ENCODE measurements at places on chromosomes 5 and 9.

DNA sequence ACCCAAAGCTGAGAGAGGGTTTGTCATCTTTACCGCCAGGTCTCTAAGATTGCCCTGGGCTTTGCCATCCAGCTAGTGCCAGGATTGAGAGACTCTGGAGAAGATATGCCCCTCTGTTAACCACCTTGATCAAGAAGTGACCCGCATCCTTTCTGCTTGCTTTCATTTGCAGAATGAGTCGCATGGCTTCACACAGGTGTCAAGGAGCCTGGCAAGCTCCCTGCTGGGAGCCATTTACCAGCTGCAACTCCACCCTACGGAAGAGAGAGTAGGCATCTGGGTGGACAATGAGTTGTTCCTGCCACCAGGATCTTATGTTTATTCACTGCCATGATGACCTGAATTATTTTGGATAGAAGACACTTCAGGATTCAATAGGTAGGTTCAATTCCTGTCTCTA lies 43.0 kb downstream of the HSD17B3 start:
- DNase-seq: no peak

DNA sequence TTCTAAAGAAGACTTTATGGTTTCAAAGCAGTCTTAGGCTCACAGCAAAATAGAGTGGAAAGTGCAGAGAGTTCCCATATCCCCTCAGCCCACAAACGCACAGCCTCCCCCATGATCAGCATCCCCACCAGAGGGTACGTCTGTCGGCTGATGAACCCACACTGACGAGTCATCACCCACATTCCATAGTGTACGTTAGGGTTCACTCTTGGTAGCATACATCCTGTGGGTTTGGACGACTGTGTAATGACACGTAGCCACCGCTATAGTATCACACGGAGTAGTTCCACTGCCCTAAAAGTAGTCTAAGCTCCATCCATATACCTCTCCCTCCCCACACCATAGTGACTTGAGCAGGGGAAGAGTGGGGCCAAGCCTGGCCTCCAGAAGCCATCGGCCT lies 135.7 kb upstream of the PHYKPL start:
- no peak for DNase-seq

GRCh38 chr5:140348104-140348503 lies 1.7 kb upstream of the HBEGF start:
- DNase-seq: no peak

DNA sequence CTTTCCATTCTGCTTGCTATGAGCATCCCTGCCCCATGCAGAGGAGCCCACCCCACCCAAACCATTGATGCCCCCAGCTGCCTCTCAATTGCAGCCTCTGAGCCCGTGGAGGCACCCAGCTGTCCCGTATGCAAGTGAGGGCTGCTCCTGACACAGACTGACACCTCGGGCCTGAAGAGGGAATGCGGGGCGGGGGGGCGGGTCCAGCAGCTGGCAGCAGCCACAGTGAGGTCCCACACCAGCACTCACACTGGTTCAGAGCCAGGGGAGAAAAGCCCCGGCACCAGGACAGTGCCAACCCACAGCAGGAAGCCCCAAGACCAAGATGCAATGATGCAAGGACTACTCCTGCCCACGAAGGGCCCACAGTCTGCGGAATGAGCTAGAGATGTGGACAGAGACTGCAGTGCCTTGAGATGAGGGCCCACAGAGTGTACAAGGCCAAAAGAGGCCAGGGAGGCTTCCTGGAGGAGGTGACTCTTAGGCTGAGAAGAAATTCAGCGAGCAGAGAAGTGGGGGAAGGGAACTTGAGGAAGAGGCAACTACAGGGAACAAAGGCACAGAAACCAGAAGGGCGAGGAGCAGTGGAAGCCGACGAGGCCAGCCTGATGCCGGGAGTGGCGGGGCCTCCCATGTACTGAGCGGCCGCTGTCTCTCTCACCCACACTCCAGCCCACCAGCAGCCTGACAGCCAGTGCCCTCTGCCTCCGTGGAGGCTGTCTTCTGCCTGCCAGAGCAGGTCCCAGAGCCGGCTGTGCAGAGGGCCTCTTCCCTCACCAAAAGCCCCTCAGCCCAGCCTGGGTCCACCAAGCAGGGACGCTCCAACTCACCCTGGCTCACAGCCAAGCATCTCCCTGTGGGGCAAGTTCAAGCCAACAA lies 9.2 kb downstream of the EEIG1 start:
- DNase-seq: no peak

DNA sequence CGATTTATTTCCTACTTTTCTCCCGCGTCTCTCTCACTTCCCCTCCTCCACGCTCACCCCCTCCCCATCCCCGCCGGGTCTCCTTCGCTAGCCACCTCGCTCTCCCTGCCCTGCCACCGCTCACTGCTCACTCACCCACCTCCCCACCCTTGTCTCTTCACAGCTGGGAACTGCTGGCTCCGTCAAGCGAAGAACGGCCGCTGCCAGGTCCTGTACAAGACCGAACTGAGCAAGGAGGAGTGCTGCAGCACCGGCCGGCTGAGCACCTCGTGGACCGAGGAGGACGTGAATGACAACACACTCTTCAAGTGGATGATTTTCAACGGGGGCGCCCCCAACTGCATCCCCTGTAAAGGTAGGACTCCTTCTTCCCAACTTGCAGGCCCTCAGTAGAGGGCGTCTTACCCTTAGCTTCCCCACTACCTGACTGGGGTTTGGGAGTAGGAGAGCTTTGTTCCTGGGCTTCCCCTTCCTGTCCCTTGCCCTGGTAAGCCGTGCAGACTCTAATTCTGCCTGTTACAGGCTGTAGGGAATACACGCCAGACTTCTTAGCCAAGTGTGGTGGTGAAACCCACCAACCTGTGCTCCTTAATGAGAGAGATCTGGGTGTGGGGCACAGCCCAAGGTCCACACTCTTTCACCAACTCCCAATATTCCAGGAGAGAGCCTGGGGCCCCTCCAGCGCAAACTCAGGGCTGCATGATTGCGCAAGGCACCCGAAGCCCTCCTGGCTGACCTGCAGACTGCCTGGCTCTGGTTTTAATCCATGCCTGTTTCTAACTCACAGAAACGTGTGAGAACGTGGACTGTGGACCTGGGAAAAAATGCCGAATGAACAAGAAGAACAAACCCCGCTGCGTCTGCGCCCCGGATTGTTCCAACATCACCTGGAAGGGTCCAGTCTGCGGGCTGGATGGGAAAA lies 2.5 kb downstream of the FST start:
- DNase-seq: no peak

GRCh38 chr5:15776346-15776745 lies 276.4 kb downstream of the FBXL7 start:
- no peak for DNase-seq

DNA sequence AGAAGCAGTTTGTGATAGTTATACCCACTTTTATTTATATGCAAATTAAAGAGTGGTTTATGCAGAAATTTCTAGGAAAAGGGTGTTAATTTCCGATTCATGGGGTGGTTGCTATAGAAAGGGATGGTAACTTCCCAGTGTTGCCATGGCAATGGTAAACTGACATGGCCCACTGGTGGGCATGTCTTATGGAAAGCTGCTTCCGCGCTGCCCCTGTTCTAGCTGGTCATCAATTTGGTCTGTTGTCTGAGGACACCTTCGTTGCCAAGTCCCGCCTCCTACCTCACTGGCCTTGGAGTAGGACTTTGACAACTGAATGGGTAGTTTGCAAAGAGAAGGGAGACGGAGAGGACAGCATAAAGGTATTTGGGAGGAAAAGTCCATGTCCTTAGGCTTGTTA lies 74.0 kb upstream of the SMIM23 start:
- DNase-seq: no peak

GRCh38 chr9:116298249-116298648 lies 144.7 kb downstream of the PAPPA start:
- DNase-seq: no peak

DNA sequence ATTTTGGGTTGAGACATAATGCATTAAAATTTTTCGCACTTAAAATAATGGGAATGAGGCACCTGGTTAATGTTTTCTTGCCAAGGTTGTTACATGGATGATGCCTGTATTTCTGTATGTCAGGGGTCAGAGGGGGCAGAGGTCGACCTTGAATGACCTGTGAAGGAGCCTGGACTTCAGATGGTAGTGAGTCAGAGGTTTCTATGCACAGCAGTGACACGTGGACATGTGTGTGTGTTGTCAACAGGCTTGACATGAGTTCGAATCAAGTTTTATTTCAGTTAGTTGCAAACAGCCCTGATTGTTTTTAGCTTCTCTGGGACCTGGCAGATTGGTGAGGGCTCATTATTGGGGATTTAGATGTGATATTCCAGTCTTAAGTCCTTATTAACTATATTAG lies 3.6 kb downstream of the IL5 start:
- no peak for DNase-seq

GRCh38 chr5:18745988-18746615 lies 1111.8 kb downstream of the TAF11L14 start:
- peak; percentile 81 for DNase-seq

- DNase-seq: peak; percentile 85
Observed at GRCh38 chr5:41414598-41414997, 95.8 kb downstream of the PLCXD3 start.

DNA sequence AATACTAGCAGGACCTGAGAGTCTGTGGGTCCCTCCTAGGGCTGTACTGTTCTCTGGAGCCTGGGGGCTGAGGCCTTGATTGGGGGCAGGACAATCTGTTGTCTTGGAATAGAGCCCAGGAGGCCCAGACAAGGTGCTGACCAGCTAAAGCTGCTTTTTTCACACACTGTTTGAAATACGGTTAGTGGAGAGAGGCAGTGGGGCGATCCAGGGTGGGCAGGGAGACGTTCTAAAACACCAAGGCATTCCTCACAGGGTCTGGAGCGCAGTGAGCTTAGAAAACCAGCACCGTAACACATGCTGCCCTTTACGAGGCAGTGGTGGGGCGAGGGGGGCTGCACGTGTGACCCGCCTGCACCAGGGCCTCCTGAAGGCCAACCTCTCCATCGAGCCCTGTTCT lies 55.1 kb downstream of the EHMT1 start:
- DNase-seq: no peak

- DNase-seq: no peak
Observed at GRCh38 chr9:2403701-2404100, 217.9 kb upstream of the VLDLR start.

DNA sequence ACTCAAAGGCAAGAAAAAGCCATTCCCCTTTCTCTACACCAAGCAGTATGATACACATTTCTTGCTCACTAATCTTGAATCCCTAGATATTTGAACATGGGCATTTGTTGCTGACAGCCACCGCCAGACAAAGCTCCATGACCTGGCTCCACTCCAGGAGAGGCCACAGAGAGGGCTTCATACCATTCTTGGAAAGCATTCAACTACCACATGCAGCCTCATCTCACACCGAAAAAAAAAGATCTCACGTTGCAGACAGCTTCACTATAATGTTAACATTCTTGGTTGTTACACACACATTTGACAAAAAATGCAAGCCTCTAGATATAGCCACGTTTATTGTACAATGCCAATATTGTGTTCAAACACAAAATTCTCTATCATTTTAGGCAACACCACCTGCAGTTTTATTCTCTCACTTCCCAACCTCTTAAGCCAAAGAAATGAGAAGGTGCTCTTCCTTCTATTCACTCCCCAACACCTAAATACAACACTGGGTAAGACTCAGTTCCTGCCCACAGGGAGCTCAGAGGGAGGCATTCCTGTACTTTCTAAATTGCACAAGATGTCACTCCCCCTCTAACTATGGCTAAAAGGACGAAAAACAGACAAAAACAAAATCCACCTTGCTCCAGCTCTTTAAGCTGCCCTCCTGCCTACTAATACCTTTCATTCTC lies 222.4 kb downstream of the TSSK1B start:
- DNase-seq: peak; percentile 80

GRCh38 chr5:146032911-146033310 lies 72.5 kb downstream of the PLAC8L1 start:
- DNase-seq: no peak

DNA sequence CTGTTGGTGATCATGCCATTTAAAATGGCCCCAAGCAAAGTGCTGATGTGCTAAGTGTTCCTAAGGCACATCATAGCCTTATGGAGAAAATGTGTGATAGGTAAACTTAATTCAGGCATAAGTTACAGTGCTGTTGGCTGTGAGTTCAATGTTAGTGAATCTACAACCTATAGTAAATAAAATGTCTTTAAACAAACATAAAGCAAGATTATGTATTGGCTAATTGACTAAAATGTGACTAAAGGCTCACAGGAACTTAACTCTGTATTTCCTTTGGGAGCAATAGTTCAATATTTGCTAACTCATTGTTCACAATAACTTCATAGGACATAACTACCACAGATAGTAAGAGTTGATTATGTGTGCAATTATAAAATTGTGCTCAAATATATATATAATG lies 49.4 kb upstream of the LRRC19 start:
- DNase-seq: no peak

GRCh38 chr5:40410964-40411635 lies 268.6 kb upstream of the PTGER4 start:
- peak; percentile 82 for DNase-seq

DNA sequence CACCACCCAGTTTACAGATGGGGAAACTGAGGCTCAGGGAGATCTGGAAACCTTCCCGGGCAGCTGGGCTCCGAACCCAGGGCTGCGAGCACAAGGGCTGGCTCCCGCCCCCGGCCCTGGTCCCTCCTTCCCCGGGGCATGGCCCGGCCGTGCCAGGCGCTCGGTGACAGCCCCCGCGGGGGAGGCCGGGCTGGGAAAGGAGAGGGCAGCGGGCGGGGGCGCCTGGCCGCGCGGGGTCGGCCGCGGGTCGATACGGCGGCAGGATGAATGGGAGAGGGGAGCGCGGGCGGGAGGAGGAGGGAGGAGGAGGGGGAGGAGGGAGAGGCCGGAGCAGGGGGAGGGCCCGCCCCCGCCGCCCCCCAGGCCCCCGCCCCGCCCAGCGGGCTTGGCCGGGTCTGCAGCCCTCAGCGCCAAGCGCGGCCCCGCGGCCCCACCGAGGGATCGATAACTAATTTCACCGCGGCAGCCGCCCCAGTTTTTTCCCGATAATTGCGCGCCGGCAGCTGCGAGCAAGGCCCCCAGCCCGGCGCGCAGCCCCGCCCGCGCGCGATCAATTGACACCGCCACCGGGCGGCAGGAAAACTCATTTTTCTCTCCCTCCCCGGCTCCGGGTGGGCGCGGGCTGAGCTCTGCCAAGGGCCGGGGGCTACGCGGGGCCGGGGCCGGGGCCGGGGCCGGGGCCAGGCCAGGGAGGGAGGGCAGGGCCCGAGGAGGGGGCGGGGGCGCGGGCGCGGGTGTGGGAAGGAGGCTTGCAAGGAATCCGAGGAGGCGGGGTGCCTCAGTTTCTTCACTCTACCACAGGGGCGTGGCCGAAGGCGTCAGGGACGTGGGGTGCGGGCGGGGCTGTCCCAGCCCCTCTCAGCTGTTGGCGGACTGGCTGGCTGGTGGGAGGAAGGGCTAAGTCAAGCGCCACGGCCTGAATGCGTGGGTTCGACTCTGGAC lies 52.1 kb downstream of the C9orf50 start:
- no peak for DNase-seq
